Motor neuron (in vitro differentiated cells): ENCODE measurements at places on chromosomes 7 and 10.

DNA sequence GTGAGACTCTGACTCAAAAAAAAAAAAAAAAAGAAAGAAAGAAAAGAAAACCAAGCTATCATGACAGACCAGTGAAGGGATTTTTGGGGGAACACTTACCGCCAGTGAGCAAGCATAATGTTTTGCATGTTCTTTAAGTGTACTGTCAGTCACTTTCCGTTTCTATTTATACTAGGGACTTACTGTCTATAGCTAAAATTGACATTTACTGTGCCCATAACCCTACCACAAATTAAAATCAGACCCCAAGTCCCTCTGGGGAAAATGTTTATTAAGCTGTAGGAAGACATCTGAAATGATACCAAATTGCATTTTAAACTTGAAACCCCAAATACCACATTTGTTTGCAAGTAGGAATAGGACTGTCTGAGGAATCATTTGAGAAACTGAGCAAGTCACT lies 252.8 kb downstream of the TRIL start:
- no peak for ATAC-seq

GRCh38 chr7:138662076-138662990 lies 38.8 kb downstream of the SVOPL start:
- ATAC-seq, result no peak

DNA sequence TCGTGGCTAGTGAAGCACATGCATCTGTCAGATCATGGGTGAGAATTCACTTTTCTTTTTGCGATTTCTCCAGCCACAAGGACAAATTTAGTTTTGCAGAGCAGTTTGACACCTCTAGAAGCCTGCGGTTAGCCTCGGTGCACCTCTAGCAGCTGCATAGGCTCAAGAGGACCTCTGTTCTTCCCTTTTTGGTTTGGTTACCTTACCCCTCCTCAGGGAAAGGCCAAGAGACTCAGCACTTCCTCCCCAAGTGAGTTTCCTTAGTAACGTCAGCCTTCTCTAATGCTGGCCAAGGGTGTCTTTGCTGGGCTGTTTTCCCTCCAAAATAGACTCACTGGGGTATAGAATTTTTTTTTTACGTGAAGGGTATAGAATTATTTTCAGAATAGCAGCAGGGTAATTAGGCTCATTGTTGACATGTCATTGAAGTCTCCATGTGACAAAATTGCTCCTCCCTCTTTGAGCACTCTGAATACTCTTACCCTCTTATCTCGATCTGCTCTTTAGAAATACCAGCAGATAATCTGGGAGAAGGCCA lies 97.8 kb downstream of the AUTS2 start:
- ATAC-seq, result no peak

GRCh38 chr7:2037808-2038522 lies 194.8 kb downstream of the MAD1L1 start:
- ATAC-seq, result no peak

- ATAC-seq, result no peak
These were observed 582.9 kb upstream of the ANKRD30A start for GRCh38 chr10:36542493-36542892.

DNA sequence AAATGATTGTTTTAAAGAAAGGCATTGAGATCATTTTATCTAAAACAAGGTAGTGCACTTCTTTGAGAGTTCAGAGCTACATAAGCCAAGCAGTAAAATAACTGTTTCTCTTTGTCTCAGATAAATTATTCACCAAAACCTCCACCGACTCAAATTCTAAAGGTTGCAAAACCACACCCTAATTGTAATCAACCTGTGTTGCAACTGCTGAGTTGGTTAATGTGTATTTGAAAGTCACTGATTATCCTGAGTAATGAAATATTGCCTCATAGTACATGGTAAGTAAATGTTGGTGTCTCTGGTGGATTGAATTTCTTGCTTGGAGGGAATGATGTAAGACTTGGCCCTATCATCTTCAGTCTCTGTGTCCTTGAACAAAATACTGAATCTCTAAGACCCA lies 35.9 kb upstream of the CYP2C9 start:
- ATAC-seq, result no peak

GRCh38 chr7:115724400-115725056 lies 306.0 kb downstream of the TFEC start:
- no peak for ATAC-seq

GRCh38 chr10:80137920-80138319 lies 5.4 kb downstream of the PLAC9 start:
- peak; percentile 80 for ATAC-seq

DNA sequence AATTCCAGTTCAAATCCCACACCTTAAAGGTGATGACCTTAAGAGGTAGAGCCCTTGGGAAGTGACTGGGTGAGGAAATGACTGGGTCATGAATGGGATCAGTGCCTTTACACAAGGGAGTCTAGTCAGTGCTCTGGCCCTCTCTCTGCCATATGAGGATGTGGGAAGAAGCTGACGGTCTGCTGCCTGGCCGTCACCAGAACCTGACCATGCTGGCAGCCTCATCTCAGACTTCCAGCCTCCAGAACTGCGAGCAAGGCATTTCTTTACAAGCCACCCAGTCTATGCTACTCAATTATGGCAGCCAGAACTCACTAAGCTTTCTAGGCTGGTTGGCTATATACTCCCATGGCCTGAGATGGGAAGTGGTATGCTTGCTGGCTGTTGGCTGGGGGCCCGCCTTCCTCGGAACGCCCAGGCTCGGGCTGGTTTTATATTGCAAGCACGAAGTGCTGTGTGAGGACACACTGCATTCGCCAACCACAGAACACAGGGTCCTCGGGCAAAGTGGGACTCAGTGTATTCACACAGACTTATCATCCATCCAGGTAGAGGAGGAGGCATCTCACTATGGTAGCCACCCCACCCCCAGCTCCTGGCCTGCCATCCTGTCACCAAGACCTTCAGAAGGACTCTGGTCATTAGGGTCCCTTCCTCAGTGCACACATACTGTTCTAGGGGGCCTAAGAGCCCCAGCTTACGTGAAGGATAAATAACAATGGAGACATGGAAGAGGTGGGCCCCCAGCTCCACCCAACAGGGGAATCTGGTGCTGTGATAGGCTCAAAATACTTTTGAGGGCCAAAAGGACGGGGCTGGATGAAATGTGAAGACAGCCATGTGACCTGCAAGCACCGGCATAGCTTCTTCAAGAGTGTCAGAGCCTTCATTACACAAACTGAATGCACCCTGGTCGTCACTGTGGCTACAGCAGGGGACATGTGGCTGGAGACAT lies 49.0 kb downstream of the ZRANB1 start:
- no peak for ATAC-seq

GRCh38 chr7:128954150-128954549 lies 16.4 kb downstream of the IRF5 start:
- no peak for ATAC-seq

DNA sequence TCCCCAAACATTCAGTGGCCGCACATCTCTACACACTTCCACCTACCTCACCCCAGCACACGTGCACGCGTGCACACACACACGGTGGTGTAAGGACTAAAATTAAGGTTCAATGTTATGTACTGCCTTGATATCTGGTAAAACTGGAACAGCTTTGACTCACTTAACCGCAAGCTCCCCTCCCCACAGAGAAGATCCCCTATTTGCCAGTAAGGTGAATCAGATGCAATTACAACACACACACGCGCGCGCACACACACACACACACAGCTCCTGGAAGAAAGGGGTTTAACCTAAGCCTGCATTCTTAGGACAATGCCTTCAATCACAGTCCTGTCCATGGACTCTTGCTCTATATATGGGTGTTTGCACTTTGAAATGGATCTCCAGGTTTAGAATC lies 25.5 kb upstream of the VPS41 start:
- ATAC-seq, result no peak

GRCh38 chr10:132307823-132308586 lies at the start of gene STK32C:
Gene STK32C (minus strand): TSS chr10:132307950. CDS start chr10:132307833, 117 bp downstream.
- peak; percentile 85 for ATAC-seq

GRCh38 chr10:21751341-21752310 lies 217.6 kb downstream of the MLLT10 start:
- ATAC-seq, result no peak

DNA sequence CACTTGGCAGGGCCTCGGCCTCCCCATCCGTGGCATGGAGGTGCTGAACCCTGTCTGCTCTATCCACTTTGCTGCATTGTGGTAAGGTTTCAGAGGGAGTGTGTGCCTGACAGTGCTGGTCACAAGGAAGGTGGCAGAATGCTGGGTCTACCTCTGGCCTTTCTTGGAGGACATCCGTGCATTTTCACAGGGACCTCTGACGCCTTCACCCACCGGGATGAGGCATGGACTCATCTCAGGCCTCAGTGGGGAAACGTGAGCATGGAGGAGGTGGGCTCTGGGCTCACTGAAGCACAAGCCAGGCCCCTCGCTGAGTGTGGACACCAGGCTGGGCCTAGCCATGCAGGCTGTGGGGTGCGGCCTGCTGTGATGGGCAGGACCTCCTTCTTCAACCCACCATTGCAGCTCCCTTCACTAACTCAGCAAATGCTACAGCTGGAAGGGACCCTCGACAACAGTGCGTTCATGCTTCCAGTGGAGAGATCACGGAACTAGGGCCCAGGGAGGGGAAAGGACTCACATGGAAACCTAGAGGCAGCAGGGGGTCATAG lies 8.6 kb downstream of the TBATA start:
- no peak for ATAC-seq

DNA sequence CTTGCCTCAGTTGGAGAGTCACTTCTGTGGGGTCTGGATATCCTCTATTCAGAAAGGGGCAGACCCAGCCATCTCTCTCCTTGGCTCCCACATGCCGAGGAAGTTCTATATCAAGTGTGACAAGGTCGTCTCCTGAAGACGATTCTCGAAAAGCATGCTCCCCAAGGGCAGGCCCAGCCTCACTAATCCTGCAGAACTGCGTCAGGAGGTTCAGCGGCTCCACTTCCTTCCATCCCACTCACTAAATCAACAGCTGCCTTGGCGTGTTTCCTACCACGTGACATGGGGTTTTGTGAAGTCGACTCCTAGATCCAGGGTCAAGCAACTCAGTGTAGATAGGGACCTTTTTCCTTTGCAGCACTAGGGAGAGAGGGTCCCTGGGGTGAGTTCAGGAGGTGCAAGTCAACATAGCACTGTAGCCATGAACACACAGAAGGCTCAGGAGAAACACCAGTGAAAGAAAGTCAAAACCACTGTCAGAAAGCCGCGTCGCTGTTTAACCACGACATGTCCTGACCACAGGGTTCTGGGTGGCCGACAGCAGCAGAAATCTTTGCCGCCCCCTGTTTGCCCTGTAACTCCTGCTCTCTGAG lies 156.4 kb downstream of the PRPF18 start:
- ATAC-seq, result no peak

GRCh38 chr7:39987641-39988347 lies 37.7 kb downstream of the CDK13 start:
- no peak for ATAC-seq

DNA sequence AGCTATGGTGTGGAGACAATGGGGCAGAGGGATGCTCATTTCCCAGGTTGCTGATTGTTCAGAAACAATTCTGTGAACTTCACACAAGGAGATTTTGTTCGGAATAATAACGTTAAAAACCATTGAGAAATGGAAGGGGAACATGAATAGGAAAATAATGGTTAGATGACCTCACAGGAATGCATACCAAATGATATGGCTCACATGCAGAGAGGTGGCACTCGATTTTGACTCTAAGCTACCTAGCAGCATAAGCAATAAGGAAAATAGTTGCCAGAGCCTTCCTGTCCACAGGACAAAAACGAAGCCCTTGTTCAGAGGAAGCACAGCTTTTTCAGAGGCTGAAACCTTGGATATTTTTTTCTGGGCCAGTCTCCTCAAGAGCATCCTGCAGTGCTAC lies 293.1 kb downstream of the ZEB1 start:
- ATAC-seq, result no peak

DNA sequence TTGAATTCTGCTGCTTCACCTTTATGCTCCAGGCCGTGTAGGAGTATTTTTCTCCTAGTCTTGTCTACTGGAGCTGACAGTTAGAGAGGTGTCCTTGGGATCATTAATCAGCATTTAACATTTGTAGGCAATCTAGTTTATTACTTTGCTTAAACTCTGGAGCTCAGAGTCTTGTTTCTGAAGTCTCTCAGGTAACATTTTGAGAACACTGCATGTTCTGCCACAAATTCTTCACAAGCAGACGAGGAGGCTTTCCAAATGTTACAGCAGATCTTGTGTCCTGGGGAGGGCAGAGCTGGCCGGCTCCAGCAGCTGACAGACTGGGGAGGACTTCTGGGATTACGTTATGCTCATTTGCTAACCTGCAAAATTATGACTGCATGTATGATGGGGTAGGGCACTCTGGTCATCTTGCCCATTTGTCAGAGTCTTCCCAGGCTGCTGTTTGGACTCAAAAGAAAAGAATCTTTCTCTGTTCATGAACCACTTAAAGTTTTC lies 50.5 kb downstream of the GALNT17 start:
- no peak for ATAC-seq

GRCh38 chr10:68981074-68981473 lies 7.5 kb upstream of the KIFBP start:
- ATAC-seq, result no peak

GRCh38 chr10:5187867-5188266 lies 2.9 kb upstream of the AKR1C8 start:
- ATAC-seq, result no peak

DNA sequence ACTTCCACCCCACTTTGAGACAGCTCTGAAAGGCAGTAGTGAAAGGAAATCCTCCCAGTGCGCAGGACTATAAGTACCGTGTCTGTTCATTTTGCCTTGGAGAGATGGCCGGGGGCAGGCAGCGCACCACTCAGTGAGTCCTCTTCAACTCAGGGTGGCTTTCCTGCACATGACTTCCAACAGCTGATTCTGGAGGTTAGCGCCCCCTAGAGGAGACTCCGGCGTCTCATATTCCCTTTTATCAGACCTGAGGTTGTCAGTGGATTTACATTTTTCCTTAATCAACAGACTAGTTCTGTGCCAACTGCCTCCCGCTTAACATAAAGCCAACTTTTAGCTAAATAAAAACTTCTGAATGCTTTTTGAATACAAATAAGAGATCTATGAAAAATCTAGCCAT lies 101.0 kb downstream of the HERPUD2 start:
- no peak for ATAC-seq

DNA sequence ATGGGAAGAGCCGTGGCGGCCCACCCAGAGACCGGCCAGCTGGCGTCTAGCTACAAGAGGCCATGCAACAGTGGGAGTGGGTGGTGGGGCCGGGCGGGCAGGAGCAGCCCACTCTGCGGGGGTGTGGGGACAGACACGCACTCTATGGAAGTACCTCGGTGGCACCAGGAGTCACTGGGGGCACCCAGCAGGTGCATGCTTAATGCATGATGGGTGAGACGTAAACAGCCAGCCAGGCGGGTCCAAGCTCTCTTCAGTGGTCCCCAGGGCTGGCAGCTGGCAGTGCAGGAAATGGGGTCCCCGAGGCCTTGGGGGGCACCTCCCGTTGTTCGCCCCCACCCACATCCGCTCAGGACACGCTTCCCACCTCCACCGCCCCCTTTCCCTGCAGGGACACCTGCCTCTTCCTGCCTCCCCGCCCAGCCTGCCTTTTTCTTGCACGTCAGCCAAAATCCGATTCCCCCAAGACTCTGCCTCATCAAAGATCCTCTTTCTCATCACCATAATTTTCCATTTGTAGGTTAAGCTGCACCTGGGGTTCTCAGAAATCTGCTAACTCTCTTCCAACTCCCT lies 22.6 kb upstream of the PSMG3 start:
- ATAC-seq, result no peak

DNA sequence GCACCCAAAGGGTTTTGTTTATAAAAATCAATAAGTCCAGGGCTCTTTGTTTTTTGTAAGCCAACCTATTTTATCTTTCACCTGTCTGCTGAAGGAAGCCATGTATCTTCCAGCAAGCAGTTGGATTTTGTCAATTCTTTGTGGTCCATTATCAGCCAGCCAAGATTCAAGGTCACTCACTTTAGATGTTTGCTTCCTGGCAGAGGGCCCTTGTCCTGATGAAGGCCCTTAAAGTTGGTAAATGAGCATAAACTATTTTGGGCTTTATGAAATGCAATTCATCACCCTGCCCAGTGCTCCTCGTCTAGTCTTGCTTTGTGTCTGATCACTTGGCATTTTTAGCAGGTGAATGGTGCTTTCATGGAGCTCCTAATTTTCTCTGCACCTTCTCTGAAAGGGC lies 1004.2 kb downstream of the GRID1 start:
- no peak for ATAC-seq
